ENCODE measurements at places on chromosomes 12 and 14.
A peak's percentile ranks its signal among the peaks of the same experiment; 100 is the strongest.

DNA sequence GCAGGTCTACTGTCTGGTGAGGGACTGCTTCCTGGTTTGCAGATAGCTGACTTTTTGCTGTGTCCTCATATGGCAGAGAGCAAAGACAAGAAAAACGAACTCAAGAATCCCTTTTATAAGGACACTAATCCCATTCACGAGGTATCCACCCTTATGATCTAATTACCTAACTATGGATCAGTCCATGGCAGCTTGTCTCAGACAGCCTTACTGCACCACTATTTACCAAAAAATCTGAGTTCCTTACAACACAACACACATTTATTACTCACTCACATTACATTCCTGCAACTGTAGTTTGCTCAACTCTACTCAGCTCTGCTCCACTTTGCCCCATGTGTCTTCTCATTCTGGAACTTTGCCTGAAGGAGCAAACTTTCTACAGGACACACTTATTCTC lies 10.1 kb upstream of the SLC6A15 start:
- DNase-seq = no peak

DNA sequence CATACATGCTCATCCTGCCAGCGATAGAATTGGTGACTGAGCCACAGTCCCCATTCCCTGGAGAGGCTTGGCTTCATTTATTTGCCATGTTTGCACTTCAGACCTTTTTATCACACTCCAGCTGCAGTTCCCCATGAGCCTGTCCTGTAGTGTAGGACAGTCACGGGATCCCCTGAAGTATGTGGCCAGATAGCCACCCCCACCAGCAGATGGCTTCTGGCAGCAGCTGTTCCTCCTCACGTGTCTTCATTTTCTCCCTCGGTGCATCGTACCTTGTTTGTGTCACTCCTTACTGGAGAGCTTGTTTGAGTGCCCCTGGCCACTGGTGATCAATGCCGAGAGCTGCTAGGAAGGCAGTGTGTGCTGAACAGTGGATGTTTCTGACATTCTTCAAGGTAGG lies 40.2 kb downstream of the UBE3B start:
- DNase-seq = no peak

DNA sequence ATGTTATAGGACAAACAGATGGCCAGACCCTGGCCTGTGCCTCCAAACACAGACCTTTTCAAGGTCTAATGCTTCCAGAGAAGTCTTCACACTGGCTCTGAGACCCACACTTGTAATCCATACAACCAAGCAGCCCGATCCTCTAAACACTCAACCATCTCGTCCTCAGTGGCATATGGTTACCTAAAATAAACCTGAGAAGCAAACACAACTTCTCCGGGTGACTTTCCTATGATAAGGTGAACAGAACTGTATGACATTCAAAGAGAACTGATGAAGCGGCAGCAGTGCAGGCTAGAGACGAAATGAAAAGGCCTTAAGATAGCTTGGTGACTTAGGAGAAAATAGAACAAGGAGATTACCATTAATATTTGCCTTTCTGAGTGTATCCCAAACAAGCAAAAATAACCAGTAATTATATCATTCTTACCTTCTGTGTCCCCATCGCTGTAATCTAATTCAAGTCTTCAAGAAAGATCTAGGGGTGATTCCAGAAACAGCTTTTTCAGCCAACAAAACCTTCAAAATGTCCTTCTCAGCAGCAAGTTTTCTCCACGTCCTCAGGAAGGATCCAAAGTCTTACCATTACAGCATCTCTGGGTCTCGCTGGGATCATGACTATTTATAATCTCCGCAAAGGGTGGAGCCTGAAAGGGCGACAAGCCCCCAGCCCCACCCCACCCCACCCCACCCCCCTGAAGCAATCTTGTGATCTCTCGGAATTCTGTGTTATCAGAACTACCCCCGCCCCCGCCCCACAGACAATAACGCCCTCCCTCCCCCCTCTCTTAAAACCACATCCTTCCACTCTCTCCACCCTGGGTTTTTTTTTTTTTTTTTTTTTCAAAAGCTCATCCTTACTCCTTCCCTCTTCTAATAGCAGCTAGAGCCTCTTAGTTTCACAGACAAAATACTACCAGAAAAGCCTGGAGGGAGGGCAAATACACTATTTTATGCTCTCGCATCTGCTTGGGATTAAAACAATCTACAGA lies at the start of gene SLC2A3:
Gene SLC2A3 (minus strand): TSS at position 598 of the 992 bp plus-strand sequence. CDS start 153 bp downstream, at position 445.
- DNase-seq = peak; percentile 89

DNA sequence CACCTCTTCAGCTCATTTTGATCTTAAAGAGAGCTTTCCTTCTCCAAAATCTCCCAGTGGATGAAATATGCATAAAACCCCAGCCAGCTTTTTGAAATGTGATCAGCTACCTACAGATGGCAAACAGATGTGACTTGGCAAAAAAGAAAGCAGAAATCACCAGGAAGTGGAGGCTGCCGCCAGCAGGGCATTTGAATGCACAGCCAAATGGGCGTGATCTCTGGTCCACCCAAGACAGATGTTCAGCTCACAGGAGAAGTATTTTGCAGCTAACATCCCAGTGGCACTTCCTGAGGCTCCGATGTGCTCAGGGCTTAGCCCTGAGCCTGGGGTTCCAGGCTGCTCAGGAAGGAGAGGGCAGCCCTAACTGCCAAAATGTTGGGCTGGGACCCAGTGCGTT lies 78.3 kb downstream of the LGMN start:
- no peak for DNase-seq

GRCh38 chr14:101241807-101242278 lies 319.5 kb upstream of the DIO3 start:
- peak; percentile 37 for DNase-seq

DNA sequence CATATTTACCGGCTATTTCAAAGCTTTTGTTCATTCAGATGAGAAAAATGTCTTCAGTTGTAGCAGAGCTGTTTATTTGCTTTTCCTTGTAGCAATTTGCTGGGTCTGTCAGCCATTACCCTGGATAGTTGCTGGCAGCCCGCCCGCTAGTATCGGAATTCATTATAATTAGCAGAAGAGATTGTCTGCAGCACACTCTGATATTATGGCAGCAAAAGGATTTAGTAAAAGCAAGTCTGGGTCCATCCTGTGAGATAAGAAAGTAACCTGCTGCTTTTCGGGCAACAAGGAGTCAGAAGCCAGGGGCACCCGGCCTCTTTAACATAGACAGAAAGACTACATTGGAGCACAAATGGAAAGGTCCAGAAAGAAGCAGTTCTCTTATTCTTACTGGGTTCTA lies 6.1 kb upstream of the SLC35E3 start:
- DNase-seq = no peak

GRCh38 chr12:5170844-5171243 lies 127.2 kb downstream of the KCNA5 start:
- no peak for DNase-seq

- no peak for DNase-seq
These were observed 92.8 kb downstream of the TGFB3 start for GRCh38 chr14:75888945-75889344.

DNA sequence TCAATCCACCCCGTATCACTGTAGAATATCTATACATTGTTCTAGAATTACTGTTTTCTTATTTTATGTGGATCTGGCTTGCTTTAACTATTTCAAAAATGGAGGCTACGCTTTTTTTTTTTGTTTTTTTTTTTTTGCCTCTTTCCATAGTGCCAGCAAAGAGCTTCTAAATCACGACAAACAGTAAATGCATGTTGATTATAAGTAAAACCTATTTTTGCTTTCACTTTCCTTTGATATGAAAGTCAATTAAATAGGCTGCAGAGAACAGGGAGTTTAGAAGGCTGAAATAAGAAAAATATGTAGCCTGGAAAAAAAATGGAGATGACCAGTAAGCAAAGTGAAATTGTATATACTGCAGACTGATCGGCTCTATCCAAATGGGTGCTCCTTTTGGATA lies 112.3 kb upstream of the AMIGO2 start:
- no peak for DNase-seq

DNA sequence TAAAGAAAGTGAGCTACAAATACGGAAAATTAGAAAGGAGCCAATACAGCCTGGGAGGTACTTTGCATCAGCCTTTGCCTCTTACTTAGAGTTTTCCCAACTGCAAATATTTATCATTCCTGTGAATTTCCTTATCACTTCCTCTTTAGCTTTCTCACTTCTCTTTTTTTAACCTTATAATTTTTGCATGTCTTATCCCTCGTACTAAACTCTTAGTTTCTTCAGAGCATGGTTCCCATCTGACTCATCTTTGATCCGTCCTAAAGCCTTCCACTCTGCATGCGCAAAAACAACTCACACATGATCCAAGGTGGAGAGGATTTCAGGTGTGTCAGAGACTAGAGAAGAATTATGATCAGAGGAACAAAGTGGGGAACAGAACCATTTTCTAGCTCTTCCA lies 9.6 kb upstream of the SNAPC1 start:
- DNase-seq = peak; percentile 26

DNA sequence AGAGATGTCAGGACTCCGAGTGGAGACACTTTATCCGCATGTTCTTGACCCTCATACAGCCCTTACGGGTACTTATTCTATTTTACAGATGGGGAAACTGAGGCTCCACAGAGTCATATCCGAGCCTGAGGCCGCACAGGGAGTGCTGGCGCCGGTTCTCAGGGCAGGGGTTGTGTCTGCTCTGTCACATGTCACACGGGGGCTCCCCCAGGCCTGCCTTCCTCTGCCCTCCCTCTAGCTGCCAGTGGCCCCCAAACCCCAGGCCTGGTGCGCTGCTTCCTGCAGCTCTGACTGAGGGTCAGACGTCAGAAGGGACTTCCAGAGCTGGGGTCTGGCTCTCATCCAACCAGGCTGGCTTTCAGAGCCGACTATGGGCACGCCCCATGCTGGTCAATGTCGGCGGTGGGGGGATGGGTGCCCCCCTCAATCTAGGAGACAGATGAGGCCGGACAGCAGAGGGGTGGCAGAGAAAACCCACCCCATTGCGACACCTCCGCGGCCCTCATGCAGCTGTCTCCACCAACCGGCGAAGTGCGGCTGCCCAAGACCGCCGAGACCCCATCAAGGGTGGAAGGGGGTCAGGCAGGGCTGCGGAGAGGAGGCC lies 811 bp upstream of the INF2 start:
- DNase-seq = peak; percentile 36

GRCh38 chr12:6262211-6262610 lies 48.3 kb upstream of the PLEKHG6 start:
- no peak for DNase-seq

- no peak for DNase-seq
These were observed 6.0 kb downstream of the PAPLN start for GRCh38 chr14:73243341-73243740.

DNA sequence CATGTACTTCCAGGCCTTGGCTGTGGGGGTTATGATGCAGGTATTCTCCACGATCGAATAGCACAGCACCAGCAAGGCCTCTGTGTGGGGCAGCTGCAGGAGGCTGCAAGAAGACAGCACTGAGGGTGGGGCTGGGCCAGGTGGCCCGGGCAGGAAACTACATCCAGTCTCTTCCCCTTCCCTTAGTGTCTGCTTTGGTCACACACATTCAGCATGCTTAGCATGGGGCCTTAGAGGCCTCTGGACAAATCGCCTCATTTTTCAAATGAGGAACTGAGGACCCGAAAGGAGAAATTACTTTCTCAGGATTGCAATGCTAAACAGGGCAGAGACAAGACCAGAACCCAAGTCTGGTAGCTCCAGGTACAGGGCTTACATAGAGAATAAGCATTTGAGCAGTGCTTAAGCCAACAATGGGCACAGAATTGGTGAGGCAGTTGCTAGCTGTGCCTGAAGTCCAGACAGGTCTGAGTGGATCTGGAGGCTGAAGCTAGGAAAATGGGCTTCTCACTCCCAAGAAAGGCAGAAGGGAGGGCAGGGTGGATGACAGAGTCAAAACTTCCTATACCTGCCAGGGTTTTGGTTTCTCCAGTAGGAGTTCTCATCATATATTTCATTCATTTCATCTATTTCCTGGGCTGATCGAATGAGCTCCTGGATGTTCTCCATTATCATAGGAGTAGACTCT lies 3.5 kb downstream of the ACRBP start:
- DNase-seq = no peak

GRCh38 chr12:64916411-64917261 lies 92.2 kb downstream of the TBC1D30 start:
- DNase-seq = no peak

DNA sequence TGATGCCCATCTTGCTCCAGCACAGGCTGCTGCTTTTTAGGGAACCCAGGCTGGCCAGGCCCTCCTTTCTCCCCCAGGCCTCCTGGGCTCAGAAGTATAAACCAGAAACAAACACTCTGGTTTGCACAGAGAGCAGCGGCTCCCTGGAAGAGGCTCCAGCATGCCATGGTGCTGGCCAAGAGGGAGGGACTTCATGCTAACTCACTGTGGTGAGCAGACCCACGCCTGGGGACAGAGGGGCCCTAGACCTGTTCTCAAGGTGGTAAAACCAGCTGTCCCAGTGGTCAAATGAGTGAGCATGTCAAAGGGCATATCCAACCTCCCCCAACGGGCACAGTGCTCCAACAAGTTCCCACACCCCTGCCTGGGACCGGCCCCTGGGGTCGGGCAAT lies 15.5 kb downstream of the BCL11B start:
- no peak for DNase-seq

DNA sequence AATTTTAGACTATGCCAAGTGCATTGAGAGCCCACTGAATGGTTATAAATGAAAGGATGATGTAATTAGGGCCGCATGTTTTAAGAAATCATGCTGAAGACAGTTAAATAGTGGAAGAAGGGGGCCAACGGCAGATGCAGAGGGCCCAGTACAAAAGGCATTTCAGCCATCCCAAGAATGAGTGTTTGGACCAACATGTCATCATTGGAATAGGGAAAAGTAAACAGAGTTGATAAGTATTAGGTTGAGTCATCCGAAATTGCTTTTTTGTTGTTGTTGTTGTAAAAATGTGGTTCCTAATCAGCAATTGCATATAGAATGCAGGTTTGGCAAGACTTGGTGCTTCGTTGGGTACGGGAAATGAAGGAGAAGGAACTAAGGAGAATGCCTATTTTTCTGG lies 29.5 kb downstream of the BMP4 start:
- peak; percentile 56 for DNase-seq

- no peak for DNase-seq
These were observed 376.2 kb downstream of the DPF3 start for GRCh38 chr14:72517736-72518135.

GRCh38 chr12:94649349-94650142 lies 811 bp downstream of the TMCC3 start:
- DNase-seq = peak; percentile 67

GRCh38 chr14:53356361-53357150 lies 203.4 kb upstream of the DDHD1 start:
- no peak for DNase-seq

GRCh38 chr12:59100585-59100984 lies 180.3 kb upstream of the LRIG3 start:
- no peak for DNase-seq
